ENCODE measurements at places on chromosomes 2 and 18.

- DNase-seq = no peak
Observed at GRCh38 chr18:44051026-44051425, 629.7 kb upstream of the SETBP1 start.

- no peak for DNase-seq
Observed at GRCh38 chr2:46380038-46380940, 83.1 kb downstream of the EPAS1 start.

GRCh38 chr2:61715506-61715905 is 138.4 kb downstream of the FAM161A start:
- DNase-seq = no peak

GRCh38 chr2:2698182-2699120 is 367.4 kb upstream of the MYT1L start:
- no peak for DNase-seq

DNA sequence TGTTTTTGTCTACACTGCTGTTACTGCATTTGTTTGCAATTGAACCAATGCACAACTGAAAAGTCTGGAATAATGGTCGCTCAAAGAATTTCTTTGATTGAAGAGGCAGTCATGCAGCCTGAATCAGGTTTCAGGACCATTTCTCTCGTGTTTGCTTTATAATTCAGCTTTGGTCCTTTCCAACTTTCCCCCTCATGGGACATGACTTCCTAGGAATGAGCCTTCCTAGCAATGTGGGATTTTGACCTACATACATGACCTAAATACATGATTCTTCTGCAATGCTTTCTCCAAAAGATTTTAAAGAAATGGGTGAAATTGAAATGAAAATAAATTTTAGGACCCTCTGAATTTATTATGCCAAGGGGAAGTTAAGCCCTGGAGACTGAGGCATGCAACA is 197.4 kb downstream of the MREG start:
- DNase-seq = no peak

DNA sequence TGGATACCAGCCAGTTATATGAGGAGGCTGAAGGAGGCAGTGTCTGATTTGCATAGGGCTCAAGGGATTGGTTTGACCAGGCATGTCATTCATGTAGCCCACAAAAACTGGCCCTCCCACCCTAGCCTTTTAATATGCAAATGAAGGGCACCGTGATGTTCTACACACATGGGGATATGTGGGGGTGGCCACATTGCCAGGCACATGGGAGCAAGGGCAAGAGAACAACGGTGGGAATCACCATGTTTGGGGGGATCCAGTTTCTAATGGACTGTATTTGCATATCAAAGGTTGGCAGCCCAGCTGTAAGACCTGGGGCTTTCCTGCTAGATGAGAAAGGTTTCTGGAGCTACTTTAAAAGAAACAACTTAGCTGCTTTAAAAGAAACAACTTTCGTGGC is 65.1 kb upstream of the SLC25A52 start:
- no peak for DNase-seq

- no peak for DNase-seq
Observed at GRCh38 chr2:9390151-9390850, 33.0 kb downstream of the ITGB1BP1 start.

GRCh38 chr2:45862843-45863242 is 211.4 kb downstream of the PRKCE start:
- DNase-seq = no peak

- no peak for DNase-seq
Observed at GRCh38 chr2:97849881-97850528, 136.6 kb downstream of the ZAP70 start.

Data from skeletal muscle cell (primary cell).